ENCODE measurements at places on chromosomes 7 and 10.

GRCh38 chr7:44375236-44375699, 49.9 kb upstream of the CAMK2B start:
- DNase-seq = no peak

DNA sequence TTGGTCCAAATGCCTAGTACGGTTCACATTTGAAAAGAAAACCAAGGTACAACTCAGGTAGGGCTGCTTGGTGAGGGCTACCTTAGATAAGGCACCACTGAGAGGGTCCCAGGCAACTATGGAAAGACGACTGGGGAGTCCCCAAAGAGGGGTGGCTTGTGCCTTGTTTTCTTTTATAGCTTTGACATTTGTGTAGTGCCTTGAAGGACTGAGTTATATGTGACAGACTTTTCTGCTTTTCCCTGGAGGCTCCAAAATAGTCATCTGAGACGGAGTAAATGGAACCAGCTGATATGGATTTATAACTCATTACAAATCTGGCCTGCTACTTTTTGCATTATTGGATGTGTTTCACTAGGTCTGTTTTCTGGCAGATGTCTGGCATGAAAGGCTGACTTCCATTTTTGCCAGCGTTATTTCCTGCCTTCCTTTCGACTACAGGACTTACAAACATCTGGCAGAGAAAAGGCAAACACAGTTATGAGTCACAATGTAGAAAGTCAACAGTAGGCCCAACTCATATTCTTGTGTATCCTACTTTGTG, 88.2 kb upstream of the IMMP2L start:
- DNase-seq = no peak

DNA sequence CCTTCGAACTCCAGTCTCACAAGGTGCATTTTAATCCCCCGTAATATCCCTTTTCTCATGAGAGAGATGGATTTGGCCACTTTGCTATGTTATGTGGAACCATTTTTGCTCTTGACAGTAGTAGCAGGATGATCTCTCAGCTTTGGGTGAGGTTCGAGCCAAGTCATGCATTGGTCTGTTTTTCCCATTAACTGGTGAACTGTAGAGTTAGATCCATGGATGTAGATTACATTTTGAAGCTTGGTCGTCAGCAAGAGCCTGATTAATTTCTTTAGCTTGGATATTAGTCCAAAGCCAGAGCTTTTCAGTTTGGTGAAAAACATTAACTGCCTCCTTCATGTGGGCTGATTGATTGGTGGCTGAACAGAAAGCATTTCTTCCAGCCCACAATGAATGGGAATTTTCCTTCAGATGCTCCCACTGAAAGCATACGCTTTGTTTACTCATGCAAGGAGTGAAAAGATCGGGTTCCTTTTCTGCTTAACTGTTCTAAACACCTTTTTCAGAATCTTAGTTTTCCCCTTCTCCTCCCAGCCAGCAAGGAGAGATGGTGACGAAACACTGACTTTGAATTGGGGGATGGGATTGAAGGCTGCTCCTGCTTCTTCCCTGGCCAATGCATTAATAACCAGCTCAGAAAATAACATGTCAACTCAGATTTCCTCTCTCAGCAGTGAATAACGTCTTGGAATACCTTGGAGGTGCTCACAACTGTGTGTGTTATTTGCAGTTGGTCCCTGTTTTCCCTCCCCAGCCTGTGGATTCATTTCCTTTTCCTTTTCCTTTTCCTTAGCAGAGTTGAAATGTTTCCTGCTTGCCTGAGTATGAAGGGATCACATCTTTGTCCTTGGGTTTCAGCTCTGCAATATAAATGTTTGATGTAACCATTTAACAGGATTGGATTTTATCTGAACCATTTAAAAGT, 351.8 kb upstream of the FZD8 start:
- DNase-seq = no peak

- no peak for DNase-seq
Observed at GRCh38 chr7:84446991-84447480, 252.4 kb upstream of the SEMA3A start.

DNA sequence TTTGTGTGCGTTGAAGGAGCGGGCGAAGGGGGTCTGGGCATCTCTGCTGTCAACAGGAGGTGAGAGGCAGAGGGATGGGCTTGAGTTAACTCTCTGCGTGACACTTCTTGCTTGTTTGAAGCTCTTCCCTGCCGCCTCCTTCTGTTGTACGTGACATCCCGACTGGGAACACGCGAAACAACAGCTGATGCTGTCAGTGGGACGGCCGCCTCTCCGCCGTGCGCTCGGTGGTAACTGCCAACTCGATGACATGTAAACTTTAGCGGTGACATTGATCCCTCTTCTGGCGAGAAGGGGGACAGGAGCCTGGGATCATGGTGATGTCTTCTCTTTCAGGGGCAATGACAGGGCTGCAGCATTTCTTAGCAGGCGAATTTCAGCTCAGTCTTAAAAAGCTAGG, 394.5 kb downstream of the TYW1 start:
- no peak for DNase-seq

DNA sequence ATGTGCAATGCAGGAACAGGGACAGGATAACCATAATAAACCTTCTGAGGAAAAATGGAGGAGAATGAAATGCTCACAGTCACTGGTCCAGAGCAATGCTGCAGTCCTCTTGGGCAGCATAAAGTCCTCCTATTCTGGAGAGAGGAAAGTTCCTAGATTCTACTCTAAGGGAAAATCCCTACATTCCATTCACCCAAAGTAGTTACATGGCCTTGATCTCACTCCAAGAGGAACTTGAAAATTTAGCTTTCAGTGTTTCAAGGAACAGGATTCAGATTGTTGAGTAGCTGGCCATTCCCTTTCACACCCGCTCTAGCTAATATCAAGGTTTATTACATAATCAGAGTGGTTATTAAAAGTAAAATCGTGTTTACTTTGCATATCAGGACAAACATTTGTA, 168.3 kb downstream of the CHRM2 start:
- no peak for DNase-seq

- DNase-seq = no peak
Observed at GRCh38 chr10:110864662-110865140, 7.0 kb upstream of the PDCD4 start.

GRCh38 chr7:12401538-12402364, 1.9 kb downstream of the VWDE start:
- DNase-seq = no peak

DNA sequence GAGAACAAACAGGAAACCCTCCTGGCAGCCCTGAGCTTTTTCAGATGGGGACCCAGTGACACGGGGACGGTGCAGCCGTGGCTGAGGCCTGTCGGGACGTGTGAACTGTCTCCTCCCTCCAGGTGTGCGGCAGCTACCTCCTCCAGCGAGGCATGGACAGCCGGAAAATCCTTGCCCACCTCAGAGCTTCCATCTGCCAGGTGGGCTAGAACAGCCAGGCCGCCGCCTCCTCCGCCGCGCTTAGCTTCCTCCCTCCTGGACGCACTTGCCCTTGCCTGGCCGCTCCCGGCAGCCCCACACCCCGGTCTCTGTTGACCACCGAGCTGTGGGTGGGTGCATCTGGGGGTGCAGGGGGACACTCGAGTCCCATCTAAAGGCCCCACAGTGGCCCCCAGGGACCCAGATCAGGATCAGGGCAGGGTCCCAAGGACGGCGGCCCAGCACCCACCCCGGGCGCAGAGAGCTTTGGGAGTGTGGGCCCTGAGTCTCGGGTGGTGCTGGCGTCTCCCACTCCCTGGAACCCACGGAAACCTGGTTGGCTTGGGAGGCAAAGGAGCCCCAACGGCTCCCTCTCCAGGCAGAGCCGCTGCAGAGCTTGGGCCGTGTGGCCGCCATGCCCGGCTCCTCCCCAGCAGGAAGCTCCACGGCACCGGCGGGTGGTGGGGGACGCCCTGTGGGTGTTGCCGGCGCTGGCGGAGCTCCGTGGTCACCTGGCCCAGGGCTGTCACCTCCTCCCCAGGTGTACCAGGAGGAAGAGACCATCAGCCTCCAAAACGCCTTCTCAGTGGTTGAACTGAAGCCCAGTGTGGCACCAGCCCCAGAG, 32.9 kb upstream of the UTF1 start:
- no peak for DNase-seq

DNA sequence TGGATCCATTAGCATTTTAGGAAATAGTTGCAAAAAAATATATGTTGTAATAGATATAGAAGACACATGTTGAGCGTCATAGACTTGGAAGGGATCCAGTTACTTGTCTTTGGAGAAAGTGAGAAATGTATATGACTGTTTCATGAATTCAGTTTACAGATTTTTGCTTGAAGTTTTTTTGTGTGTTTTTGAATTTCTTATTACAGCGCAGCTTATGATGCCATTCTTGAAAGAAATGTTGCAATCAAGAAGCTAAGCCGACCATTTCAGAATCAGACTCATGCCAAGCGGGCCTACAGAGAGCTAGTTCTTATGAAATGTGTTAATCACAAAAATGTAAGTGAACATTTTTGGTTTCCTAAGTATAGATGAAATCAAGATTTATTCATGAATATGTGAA, 98.2 kb downstream of the MAPK8 start:
- no peak for DNase-seq

GRCh38 chr10:788796-789748, 99.6 kb upstream of the DIP2C start:
- DNase-seq = no peak

GRCh38 chr7:77326131-77326530, 90.0 kb downstream of the GSAP start:
- DNase-seq = no peak

DNA sequence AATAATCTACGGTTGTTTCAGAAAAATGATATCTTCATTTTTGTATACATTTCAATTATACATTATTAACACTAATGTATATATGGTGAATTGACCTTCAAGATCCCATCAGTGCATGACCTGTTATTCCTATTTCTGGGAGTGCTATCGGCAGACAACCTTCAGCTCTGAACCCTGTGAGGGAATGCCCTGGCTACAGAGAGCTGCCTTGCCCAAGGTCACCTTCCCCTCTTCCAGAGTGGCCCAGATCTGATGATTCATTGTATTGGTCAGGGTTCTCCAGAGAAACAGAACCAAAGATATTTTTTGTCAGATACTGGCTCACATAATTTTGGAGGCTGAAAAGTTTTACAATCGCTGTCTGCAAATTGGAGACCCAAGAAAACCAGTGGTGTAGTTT, 235.5 kb downstream of the ZNF92 start:
- DNase-seq = no peak

Data from SW 1271 (cell line).